ENCODE measurements at places on chromosomes 3 and 15. TPM values are rescaled to one million over a fixed set of nuclear protein-coding genes. Genes with fewer than 3 reads are reported as not detected.

DNA sequence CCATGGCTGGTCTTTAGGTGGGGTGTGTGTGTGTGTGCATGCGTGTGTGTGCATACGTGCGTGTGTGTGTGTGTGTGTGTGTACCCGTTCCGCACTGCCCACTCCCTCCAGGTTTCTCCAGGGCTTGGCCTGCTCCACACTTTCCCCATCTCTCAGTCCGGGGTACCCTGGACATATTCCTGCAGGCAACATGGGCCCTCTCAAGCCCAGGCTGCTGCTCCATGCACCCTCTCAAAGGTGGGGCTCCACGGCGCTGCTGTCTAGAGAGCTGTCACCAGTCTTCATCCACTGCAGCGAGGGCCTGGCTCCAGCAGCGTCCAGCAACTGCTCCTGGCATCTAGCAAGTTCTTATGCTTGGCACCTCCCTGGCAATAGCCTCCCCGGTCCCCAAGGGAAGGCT is 86.1 kb downstream of the ATP10A start:
- DNase-seq = no peak

- DNase-seq = no peak
Observed at GRCh38 chr3:148833223-148833622, 5.6 kb downstream of the CPB1 start.

- DNase-seq = peak; percentile 97
Observed at GRCh38 chr3:150408221-150409124, at the start of gene TSC22D2. Gene TSC22D2 (plus strand): TSS chr3:150408298. CDS start chr3:150409351, 1,053 bp downstream.

Gene GAP43
- 1.4 TPM for total RNA-seq

GRCh38 chr3:100093831-100094230 is 20.5 kb downstream of the FILIP1L start:
- no peak for DNase-seq

Gene FGF7
- 33.9 TPM for total RNA-seq

Gene COL6A6
- not detected for total RNA-seq

Gene PLCH1
- 3.1 TPM for total RNA-seq

Gene CIDEC
- 3.3 TPM for total RNA-seq

DNA sequence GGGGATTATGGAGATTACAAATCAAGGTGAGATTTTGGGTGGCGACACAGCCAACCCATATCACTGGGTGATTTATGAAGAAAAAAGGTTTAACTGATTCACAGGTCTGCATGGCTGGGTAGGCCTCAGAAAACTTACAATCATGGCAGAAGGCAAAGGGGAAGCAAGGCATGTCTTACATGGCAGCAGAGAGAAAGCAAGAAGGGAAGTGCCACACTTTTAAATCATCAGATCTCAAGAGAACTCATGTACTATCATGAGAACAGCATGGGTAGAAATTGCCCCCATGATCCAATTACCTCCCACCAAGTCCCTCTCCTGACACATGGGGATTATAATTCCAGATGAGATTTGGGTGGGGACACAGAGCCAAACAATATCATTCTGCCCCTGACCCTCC is 59.7 kb downstream of the DPH6 start:
- no peak for DNase-seq

GRCh38 chr3:152338159-152338720 is 69.5 kb downstream of the MBNL1 start:
- no peak for DNase-seq

DNA sequence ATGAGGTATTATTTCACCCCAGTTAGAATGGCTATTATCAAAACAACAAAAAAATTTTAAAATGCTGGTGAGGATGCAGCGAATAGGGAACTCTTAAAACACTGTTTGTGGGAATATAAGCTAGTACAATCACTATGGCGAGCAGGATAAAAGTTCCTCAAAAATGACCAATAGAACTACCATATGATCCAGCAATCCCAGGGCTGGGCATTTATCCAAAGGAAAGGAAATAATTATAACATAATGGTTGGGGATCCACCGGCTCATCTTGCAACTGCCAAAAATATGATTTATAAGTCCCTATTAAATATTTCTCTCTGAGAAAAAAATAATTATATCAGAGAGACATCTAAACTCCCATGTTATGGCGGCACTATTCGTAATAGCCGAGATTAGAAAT is 127.6 kb upstream of the MME start:
- DNase-seq = no peak

DNA sequence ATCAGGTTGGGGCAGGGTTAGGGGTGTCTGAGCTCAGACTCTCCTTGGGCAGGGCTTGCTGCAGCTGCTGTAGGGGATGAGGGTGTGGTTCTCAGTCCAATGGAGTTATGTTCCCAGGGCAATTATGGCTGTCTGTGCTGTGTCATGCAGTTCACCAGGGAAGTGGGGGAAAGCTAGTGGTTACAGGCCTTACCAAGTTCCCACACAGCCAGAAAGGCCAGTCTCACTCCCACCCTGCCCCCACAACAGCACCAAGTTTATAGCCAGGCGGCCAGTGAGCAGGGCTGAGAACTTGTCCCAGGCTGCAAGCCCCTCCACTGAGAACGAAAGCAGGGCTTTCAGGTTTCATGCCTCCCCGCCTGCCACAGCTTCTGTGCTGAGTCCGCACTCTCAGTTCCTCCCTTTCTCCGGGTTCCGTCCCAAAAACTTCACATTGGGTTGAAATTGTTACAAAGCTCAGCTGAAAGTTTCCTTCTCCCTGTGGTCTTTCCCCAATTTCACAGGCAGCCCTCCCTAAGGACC is 19.6 kb upstream of the CPOX start:
- no peak for DNase-seq

Gene NUDT16
- 29.0 TPM for total RNA-seq

DNA sequence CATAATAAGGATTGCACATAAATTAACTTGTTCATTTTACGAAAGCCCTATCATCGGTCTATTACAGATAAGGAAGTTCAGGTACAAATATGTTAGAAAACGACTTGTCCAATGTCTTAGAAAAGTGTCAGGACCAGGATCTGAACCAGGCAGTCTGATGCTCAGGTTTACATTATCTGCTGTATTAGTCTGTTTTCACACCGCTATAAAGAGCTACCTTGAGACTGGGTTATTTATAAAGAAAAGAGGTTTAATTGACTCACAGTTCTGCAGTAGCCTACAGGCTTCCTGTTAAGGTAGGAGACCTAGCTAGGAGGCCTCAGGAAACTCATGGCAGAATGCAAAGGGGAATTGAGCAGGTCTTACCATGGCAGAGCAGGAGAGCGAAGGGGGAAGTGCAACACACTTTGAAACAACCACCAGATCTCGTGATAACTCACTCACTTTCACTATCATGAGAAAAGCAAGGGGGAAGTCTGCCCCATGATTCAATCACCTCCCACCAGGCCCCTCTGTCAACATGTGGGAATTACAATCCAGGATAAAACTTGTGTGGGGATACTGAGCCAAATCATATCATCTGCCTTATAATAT is 45.8 kb upstream of the GOLIM4 start:
- no peak for DNase-seq

DNA sequence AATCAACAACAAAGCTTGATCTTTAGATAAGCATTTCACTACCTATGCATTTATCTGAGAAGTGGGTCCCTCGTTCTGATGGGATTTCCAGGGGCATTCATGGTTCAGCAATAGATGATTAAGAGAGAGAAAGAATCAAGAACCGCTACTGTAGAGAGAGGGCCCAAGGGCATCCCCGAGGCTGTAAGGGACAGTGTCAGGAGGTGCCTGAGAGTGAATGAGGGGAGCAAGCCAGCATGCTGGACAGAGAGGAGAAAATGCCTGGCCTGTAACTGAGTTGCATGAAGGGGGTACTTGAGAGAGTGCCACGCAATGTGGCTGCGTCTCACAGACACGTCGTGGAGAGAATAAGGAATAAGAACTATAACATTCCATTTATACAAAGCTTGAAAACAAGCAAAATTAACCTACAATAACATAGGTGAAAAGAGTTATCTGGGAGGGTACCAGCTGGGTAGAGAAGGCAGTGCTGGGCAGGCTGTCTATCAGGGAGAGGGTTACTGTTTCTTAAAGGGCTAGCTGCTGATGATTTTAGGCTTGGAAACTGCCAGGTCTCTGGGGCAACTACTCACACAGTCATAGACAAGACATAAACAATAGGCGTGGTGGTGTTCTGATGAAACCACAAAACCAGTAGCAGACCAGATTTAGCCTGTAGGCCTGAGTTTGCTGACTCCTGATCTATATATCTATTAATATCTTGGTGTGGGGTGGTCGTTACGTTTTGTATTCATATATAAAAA is 374.6 kb upstream of the CFAP20DC start:
- no peak for DNase-seq

DNA sequence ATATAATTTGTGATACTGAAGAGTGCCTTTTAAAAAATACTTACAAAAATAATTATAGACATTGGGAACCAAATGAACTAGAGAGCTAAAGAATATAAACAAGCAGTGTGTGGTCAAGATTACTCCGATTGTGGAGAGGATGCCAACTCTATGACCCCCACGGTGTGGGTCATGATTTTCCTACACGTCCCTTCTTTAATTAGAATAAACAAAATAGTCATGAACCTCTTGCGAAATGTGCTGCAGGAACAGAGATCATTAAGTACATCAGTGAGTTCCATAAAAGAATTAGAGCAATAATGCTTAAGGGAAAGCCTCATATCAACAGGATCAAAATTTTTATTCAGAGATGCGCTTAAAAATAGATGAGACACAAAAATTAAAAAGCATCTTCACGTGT is 476.6 kb upstream of the ROBO1 start:
- DNase-seq = no peak

DNA sequence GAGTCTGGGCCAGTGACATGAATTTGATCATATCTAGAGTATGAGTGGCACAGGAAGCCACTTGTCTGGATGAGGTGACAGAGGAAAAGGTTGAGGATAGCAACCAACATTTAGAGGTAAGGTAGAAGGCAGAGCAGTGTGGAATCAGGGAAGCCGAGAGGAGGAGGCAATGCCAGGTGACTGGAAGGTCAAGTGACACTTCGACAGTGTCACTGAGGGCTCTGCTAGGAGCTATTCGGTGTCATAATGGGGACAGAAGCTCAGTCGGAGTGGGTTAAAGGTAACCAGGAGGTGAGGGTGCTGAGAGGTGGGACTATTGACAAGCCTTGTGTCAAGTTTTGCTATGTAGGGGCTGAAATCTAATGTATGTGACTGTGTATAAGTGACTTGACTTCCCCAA is 56.7 kb downstream of the IGF1R start:
- no peak for DNase-seq

DNA sequence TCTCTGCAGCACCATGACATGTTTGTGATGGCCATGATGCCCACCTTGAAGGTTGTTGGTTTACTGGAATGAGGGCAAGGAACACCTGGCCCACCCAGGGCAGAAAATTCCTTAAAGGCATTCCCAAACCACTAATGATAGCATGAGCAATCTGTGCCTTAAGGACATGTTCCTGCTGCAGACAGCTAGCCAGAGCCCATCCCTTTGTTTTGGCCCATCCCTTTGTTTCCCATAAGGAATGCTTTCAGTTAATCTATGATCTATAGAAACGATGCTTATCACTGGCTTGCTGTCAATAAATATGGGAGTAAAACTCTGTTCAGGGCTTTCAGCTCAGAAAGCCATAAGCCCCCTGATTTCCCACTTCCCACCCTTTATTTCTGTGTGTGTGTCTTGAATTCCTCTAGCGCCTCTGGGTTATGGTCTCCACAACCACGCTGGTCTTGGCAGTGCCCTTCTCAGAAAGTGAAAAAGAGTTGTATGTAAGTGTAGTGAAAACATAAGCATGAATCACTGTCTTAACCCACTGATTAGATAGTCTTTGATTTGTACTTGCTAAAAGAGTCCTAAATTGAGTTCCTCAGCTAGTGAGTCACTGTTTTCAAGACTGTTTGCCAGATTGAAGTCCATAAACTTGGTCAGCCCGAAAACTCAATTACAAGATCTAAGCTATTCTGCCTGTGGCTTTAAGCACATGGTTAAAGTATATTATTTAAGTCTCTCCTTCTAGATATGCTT is 19.0 kb upstream of the CCR2 start:
- no peak for DNase-seq

Data from stomach (tissue), 19 donors.